ENCODE measurements at places on chromosomes 5 and 9. TPM values are rescaled to one million over a fixed set of nuclear protein-coding genes. Genes with fewer than 3 reads are reported as not detected.

DNA sequence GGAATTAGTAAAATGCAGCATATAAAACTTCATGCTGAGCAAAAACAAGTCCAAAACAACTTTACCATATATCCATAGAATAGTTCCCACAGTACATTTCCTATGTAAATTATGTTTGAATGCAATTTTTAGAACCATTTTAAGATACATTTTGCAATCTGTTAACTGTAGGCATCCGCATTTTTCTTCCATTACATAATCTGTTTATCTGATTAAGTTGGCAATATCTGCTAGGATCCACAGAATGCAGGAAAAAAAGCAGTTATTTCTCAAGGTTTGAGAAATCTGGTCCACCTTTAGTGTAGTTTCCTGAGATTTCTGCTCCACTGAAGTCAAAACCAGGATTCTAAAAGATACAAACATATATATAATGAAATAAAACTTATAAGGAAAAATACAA, 6.2 kb downstream of the NUDCD2 start:
- peaks cover 8% of the 10 kb centered on the region for H3K4me1 ChIP-seq
- no peak for DNase-seq
- no peaks in the 10 kb centered on the region for H3K27me3 ChIP-seq
- no peak overlapping the region for H3K27ac ChIP-seq
- H3K36me3 ChIP-seq, result no peaks in the 10 kb centered on the region

- DNase-seq, result no peak
These were observed 166.1 kb upstream of the SEMA6A start for GRCh38 chr5:116740771-116741170.

DNA sequence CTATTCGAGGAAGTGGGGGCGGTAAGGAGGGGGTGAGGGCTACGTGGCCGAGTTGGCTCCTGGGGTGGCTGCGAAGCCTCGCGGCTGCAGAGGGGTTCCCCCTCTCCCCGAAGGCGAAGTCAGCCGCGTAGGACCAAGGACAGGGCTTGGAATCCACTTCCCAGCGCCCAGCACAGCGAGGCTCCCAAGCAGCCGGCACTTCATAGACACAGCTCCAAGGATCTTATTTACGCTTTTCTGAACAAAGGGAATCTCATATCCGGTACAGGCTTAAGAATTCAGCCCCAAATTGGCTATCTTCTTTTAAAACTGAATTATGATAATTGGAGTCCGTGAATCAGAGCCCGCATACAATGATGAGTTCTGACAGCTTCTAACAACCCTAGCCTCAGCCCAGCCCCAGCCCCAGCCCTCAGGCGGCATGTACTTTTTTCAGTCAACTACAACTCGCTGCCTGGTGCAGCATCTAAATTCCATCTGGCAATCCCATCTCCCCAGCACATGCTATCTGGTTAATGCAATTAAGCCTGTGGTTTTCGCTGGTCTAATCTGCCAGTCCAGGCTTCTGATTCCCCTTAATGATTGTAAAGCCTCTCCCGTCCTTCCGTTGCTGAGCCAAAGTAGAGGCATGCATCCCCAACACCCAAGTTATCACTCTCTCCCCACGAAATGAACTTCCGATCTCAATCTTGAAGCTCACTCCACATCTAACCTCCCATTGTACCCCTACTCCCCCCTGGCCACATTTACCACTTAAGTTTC, 1.0 kb downstream of the ELAVL2 start:
- H3K27ac ChIP-seq, result no peak overlapping the region
- H3K27me3 ChIP-seq, result peaks cover 73% of the 10 kb centered on the region
- peak overlapping the region; percentile 38 for H3K4me3 ChIP-seq
- DNase-seq, result no peak
- H3K36me3 ChIP-seq, result no peaks in the 10 kb centered on the region

DNA sequence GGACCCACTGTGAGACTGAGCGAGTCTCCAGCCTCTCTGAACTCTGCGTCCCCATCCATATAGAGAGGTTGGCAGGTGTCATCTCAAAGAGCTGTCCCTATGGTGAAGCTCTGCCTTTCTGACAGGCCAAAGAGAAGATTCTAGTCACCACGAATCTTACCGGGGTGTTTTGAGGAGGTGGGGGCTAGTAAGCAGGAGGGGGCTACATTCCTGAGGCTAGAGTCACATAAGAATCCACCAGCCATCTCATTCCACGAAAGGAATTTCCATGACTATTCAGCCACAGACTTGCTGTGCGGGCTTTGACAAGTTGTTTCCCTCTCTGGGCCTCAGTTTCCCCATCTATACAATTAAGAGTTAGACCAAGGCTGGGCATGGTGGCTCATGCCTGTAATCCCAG, 16.3 kb downstream of the PDGFRB start:
- DNase-seq, result no peak
- peak overlapping the region; percentile 85 for H3K27ac ChIP-seq
- H3K4me1 ChIP-seq, result peaks cover 79% of the 10 kb centered on the region
- H3K4me3 ChIP-seq, result no peak overlapping the region
- H3K27me3 ChIP-seq, result no peaks in the 10 kb centered on the region

DNA sequence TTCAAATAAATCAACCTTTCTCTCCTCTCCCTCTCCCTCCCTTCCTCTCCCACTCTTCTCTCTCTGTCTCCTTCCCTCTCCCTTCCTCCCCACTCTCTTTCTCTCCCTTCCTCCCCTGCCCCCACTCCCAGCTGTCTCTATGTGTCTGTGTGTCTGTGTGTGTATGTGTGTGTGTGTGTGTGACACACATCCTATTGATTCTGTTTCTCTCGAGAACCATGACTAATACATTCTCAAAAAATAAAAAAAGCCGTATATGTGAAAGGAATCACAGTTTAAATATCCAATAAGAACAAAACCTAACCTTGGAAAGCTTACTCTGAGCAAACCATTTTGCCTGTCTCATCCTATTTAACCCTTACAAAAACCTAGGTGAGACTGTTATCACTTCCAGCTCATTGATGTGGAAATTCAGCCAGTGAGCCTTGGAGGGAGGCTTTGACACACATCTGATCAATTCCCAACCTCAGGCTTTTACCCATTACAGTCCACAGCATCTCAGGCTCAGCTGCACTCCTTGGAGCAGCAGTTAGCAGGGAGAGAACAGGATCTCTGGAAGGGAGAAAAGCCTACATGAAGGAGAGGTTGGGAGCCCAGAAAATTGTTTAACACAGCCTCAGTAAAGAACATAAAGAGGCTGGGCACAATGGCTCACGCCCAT, 8.3 kb downstream of the HSD17B3 start:
- H3K4me3 ChIP-seq, result no peak overlapping the region
- no peak overlapping the region for H3K27ac ChIP-seq
- no peaks in the 10 kb centered on the region for H3K27me3 ChIP-seq
- H3K4me1 ChIP-seq, result no peaks in the 10 kb centered on the region

DNA sequence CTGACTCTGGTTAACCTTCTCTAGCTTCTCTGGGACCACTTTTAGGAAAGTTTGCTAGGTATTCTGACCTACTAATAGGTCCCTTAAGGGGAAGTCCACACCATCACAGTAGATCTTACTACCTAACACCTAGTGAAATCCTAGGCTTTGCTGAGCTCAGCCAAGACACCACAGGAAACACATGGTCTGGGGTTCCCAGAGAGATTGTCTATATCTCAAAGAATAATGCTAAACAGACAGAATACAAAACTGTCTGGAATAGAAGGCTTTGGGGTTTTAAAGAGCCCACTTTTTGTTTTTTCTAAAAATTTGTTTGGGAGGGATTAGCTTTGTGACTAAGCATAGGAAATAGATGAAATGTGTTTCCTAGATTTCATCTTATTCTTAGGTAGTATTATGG, 395.1 kb downstream of the ARHGEF28 start:
- no peaks in the 10 kb centered on the region for H3K4me1 ChIP-seq
- H3K36me3 ChIP-seq, result no peaks in the 10 kb centered on the region
- no peak overlapping the region for H3K27ac ChIP-seq
- peaks cover 4% of the 10 kb centered on the region for H3K27me3 ChIP-seq

GRCh38 chr5:57715296-57715695, 232.7 kb upstream of the ACTBL2 start:
- no peaks in the 10 kb centered on the region for H3K4me1 ChIP-seq
- DNase-seq, result no peak
- no peaks in the 10 kb centered on the region for H3K27me3 ChIP-seq
- H3K36me3 ChIP-seq, result no peaks in the 10 kb centered on the region
- H3K4me3 ChIP-seq, result no peak overlapping the region

Gene ITK
- 6.6 TPM for total RNA-seq

DNA sequence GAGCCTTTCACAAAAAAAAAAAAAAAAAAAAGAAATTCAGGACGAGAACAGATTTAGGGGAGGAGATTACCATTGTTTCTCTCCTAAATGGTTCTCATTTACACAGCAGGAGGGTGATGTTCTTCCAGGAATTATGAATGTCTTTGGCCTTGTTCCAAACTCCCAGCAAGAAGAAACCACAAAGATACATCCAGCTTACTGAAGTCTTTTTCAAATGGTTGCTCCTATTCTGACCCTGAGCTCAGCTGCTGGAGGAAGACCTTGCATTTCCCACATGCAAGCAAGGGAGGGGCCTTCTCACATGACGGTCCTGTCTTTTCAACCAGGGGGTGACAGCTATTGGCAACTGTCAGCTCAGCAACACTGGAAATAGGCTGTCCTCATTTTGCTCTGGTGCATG, 203.0 kb upstream of the VLDLR start:
- no peak overlapping the region for H3K4me3 ChIP-seq
- H3K36me3 ChIP-seq, result no peaks in the 10 kb centered on the region
- no peak overlapping the region for H3K27ac ChIP-seq
- no peaks in the 10 kb centered on the region for H3K27me3 ChIP-seq
- DNase-seq, result no peak

Gene STOML2
- 87.2 TPM for total RNA-seq

GRCh38 chr5:131114754-131115153, 50.3 kb downstream of the HINT1 start:
- no peaks in the 10 kb centered on the region for H3K4me1 ChIP-seq
- H3K36me3 ChIP-seq, result no peaks in the 10 kb centered on the region
- DNase-seq, result no peak

- H3K27me3 ChIP-seq, result no peaks in the 10 kb centered on the region
- no peak overlapping the region for H3K4me3 ChIP-seq
- H3K36me3 ChIP-seq, result no peaks in the 10 kb centered on the region
- H3K27ac ChIP-seq, result no peak overlapping the region
- no peak for DNase-seq
- no peaks in the 10 kb centered on the region for H3K4me1 ChIP-seq
These were observed 269.9 kb upstream of the MSX2 start for GRCh38 chr5:174454464-174454863.

Gene CDKN2B
- total RNA-seq, result 4.9 TPM

GRCh38 chr5:112367400-112367799, 51.7 kb downstream of the EPB41L4A start:
- no peaks in the 10 kb centered on the region for H3K27me3 ChIP-seq
- no peak for DNase-seq
- H3K36me3 ChIP-seq, result no peaks in the 10 kb centered on the region
- H3K4me1 ChIP-seq, result no peaks in the 10 kb centered on the region
- H3K27ac ChIP-seq, result no peak overlapping the region
- H3K4me3 ChIP-seq, result no peak overlapping the region

Gene SCGB3A2
- not detected for total RNA-seq

GRCh38 chr9:127936347-127936852, 1.3 kb downstream of the DPM2 start:
- H3K36me3 ChIP-seq, result no peaks in the 10 kb centered on the region
- peak overlapping the region; percentile 71 for H3K4me3 ChIP-seq
- peaks cover 28% of the 10 kb centered on the region for H3K4me1 ChIP-seq
- no peaks in the 10 kb centered on the region for H3K27me3 ChIP-seq

DNA sequence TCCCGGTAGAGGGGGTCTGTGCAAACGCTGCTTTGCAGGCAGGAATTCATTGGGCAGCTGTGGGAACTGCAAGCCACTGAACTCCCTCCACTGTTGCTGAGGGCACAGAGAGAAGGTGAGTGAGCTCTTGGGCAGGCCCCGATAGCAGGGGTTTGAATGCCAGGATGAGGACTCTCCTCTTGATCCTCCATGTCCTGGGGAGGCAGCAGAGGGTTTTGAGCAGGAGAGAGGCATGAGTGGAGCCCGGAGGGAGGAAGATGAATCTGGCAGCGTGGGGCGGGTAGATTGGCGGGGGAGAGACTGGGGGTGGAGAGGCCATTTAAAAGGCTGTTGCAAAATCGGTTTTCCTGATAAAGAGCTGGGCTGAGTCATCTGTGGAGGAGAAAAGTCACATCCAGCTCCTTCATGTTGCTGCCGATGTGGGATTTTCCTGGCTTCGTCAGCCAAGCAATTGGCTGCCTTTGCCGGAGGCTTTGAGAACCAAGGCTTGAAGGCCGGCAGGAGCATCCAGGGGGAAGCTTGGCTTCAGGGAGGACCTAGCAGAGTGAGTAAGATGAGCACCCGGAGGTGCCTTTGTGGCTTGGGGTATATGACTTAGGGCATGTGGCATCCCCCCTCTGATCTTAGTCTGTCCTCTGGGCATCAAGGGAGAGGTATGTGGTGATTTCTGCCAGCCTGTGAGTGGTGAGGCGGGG, at the start of gene SYNPO:
SYNPO (plus strand) TSS at position 350 of the 695 bp plus-strand sequence. CDS start 7,616 bp downstream, outside the sequence.
- peak within 1 kb of the TSS; percentile 16 for H3K4me3 ChIP-seq
- H3K27me3 ChIP-seq, result no peaks in the 10 kb centered on the region
